ENCODE measurements at places on chromosomes 13 and 19.

DNA sequence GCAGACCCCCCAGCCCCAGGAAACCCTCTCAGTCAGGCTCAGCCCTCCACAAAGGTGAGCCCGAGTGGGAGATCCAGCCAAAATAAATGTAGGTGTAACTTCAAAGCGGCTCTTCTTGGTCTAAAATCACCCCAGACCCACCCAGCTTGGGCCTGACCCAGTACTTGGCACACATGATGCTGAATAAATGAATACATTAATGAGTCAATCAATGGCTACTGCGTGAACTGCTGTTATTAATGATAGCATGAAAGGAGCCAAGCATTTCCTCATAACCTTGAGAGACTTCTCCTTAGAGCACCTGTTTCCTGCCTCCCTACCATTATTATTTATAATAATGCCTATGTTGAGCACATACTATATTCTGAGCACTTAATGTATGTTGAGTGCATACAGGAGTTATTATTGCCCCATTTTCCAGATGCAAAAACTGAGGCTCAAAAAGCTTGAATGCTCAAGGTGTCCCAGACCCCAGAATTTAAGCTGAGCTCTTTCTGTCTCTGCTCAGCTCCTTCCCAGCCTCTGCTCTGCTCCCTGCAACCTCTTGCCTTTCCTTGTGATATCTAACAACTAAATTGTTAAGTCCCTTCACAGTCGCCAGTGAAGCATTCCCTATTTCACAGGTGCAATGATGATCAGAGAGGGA, 4.3 kb downstream of the NOTCH3 start:
- DNase-seq, result no peak

GRCh38 chr19:970695-971094, 13.4 kb upstream of the WDR18 start:
- no peak for DNase-seq

- no peak for DNase-seq
Measured at GRCh38 chr13:41461527-41462139, 4.3 kb downstream of the RGCC start.

DNA sequence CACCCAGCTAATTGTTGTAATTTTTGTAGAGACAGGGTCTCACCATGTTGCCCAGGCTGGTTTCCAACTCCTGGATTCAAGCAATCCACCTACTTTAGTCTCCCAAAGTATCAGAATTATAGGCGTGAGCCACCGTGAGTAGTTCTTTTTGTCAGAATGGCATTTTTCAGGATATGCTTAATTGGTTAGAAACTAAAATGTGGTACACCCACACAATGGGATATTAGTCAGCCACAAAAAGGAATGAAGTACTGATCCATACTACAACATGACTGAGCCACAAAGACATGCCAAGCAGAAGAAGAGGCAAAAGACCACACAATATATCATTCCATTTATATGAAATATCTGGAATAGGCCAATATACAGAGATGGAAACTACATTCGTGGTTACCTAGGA, 41.7 kb upstream of the MAP3K10 start:
- DNase-seq, result no peak

DNA sequence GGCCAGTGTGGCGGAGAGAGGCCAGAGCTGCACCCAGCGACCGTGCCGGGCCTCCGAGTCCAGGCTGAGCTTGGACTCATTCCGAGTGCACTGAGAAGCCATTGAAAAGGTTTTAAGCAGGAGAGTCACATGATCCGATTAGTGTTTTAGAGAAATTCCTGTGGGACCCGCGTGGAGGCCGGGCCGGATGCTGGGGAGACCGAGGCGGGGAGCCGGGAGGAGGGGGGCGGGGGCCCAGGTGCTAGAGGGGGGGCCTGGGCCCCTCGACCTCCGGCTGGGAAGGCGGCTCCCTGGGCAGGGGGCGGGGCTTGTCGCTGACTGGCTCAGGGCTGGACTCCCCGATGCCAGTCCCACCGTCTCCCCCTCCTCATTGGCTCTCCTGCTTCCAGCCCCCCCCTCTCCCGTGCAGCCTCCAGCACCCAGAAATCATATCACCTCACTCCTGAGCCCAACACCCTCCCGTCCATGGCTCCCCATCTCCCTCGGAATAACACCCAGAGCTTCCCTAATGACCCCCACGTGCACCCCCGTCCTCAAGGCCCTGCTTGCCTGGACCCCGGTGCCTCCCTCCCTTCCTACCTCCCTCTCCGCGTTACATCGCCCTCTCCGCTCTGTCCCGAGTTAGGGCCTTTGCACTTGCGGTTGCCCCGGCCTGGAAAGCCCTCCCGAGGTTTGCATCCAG, 5.2 kb upstream of the ZNF579 start:
- DNase-seq, result peak; percentile 67

DNA sequence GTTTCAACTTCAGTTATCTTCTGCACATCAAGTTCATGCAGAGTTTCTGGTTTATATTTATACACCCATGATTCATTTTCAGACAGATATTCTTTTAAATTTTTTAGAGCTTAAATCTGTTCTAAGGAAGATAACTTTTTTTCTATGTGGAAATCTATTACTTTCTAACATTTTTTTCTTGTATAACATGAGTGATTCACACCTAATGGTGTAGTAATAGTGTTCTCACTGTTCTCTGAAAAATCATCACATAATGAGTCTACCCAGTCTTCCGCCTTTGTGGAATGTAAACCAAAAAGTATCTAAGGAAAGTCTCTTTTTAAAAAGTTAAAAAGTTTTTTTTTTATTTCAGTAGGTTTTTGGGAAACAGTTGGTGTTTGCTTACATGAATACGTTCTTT, 70.8 kb downstream of the FNDC3A start:
- no peak for DNase-seq
